ENCODE measurements at places on chromosomes 5 and 9. TPM values are rescaled to one million over a fixed set of nuclear protein-coding genes. Genes with fewer than 3 reads are reported as not detected.

DNA sequence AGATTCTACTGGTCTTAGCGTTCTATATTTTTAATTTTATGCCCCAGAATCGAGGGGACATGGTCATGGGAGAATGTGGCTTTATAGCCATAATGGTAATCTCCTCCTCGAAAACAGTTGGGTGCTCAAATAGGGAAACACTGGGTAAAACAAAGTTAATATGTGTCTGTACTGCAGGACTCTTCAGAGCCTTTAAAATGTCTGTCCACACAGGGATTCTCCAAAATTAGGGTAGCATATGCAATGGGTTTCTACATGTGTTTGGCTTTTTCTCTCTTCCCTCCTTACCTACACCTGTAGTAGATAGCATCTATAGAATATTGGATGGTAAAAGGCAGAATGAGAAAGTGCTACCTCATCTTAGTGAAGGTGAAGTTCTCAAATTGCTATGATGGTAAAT is 130.0 kb upstream of the NR3C1 start:
- DNase-seq, result no peak

GRCh38 chr5:56825222-56825824 is 10.0 kb downstream of the MAP3K1 start:
- DNase-seq, result no peak

- no peak for DNase-seq
Measured at GRCh38 chr9:1721196-1721595, 294.0 kb upstream of the SMARCA2 start.

GRCh38 chr5:107322936-107323335 is 347.8 kb downstream of the EFNA5 start:
- DNase-seq, result no peak

DNA sequence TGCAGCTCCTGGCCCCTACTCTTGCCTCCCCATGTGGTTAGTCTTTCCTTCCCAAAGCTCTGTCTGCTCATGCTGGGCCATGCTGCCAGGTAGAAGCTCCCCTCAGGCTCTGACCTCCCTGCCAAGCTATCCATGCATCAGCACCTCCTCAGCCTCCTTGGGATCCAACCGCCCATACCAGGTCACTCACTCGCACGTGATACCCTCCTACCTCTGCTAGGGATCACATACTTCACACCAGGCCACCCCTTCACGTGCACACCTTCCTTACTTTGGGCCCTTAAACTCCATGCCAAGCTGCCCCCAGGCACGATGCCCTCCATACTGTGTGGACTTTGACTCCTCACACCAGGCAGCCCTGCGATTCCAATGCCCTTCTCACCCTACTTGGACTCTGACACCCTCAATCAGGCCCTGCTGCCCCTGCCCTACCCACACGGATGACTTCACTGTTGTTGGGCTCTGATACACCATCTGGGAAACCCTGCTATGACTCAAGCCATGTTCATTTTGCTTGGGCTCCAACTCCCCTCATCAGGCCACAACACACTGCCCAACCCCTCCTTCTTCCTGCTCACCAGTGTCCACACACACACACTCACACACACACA is 34.1 kb downstream of the ZNF483 start:
- no peak for DNase-seq

GRCh38 chr5:125610892-125611291 is 812.3 kb upstream of the GRAMD2B start:
- no peak for DNase-seq

GRCh38 chr5:168931638-168932345 is 352.6 kb upstream of the PANK3 start:
- peak; percentile 35 for DNase-seq

The DNLZ gene
- 8.5 TPM for polyA plus RNA-seq

The C5orf52 gene
- polyA plus RNA-seq, result not detected

The EXD3 gene
- 4.9 TPM for polyA plus RNA-seq

The F12 gene
- 0.69 TPM for polyA plus RNA-seq

The CD72 gene
- 1.1 TPM for polyA plus RNA-seq

Measured in BJ (cell line).